ENCODE measurements at places on chromosomes 1 and 21.

- no peak for DNase-seq
Measured at GRCh38 chr1:204130178-204130577, 21.7 kb downstream of the ETNK2 start.

DNA sequence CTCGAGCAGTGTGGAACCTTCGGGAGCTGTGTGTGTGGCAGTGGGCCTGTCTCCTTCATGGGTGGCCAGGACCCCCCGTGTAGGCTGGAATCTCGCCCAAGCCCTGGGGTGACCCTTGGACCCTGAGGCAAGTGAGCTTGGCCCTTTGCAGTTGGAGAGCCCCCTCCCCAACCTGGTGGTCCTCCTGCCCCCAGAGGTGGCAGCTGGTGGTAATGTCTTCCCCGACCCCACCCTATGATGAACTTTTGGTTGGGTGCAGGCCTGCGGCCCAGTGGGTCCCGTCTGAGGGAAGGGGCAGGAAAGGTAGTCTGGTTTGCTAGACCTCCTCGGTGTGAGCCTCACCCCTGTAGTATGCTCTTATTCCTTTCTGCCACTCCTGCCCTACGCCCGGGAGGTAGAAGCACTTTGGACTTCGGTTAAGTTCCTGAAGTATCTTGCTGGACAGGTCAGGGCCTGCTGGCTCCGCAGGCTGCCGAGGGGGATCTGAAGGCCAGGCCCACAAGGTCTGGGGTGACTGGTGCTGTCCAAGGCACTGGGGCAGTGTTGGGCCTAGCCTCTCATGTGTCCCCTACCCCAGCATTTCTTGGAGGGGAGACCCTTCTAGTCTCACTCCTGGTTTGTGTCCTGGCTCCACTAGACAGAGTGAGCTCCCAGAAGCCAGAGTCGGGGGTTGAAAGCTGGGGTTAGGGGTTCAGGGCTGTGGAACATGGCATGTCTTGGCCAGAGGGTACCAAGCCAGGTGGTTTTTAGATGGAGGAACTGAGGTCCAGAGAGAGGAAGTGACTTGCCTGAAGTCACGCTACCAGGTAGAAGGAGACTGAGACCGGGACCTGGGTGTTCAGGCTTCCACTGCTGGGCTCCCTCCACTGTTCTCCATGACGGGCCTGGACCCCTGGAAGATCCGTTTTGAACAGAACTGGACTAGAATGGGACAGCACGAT, 1.8 kb downstream of the ZNF362 start:
- DNase-seq = no peak

DNA sequence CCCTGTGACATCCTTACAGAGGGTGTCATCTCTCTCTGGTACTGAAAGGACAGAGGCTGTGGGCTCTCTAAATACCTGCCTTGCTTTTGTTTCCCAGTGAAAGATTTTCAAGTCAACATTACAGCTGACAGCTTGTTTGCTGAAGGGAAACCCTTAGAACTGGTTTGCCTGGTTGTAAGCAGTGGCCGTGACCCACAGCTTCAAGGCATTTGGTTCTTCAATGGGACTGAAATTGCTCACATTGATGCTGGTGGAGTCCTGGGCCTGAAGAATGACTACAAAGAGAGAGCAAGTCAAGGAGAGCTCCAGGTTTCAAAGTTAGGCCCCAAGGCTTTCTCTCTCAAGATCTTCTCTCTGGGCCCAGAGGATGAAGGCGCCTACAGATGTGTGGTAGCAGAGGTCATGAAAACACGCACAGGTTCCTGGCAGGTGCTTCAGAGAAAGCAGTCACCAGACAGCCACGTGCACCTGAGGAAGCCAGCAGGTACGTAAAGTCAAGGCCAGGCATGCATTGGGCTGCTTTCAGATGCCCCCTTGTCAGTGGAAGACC, 11.8 kb downstream of the CD101 start:
- DNase-seq = peak; percentile 78

DNA sequence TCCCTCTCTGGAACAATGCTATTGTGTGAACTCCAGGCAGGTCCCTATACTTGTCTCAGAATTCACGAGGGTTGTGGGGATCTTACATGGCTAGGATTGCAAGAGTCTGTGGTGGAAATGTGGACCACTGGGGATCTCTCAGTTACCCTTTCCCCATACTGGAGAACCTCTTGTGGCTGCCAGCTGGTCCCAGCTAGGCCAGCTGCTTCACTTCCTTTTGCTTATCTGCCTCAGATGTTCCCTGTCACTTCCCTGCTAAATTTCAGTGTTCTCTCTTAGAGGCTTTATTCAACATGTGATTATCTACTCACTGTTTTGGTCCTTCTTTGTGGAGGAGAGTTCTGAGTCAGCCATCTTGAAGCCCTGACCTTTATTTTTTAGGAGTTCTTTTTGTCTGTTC, 75.9 kb upstream of the SAMD13 start:
- no peak for DNase-seq

- DNase-seq = no peak
Measured at GRCh38 chr1:228992907-228993535, 257.7 kb downstream of the RHOU start.

GRCh38 chr1:150875197-150876118, 941 bp downstream of the ARNT start:
- DNase-seq = no peak

DNA sequence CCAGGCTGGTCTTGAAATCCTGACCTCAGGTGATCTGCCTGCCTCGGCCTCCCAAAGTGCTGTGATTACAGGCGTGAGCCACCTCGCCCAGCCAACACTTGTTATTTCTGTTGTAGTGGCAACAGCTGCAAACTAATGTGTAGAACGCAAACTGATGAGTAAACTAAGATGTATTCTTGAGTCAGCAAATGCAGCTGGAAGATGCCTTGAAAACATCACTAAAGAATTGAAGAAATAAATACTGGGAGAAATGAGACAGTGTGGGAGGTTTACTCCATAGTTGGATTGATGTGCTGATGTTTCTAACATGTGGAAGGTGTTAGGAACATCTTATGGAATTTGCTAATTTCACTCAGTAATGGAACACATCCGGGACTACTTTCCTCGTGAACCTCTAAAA, 61.3 kb upstream of the KCNE2 start:
- no peak for DNase-seq

DNA sequence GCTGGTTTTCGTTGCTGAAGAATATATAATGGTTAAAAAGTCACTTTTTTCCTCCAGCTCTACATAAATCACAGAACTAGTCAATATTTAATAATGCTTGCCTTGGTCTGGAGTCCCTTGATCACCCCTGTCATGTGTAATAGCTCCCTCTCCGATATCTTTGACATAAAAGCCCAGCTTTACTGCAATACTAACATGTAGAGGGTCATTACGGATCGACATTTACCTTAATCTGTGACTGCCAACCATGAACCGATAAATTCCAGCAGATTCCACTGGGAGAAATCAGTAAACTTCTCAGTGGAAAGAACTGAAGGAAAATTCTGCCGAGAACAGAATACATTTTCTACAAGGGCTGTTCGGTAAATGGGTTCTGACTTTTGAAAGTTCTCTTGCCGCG, 396.5 kb downstream of the KCTD3 start:
- DNase-seq = no peak

- DNase-seq = no peak
Measured at GRCh38 chr1:32263744-32264143, 12.7 kb downstream of the LCK start.

DNA sequence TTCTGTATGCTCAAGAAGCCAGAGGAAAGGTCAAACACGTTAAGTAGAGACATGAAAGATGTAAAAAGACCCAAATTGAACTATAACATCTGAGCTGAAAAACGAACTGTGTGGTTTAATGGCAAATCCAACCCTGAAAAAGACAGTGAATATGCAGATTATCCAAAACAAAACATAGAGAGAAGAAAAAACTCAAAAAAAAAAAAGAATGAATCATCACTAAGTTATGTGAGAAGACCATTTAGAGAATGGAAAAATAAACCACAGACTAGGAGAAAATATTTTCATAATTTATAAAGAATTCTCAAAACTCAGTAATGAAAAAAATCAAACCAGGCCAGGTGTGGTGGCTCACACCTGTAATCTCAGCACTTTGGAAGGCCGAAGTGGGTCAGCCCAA, 253.3 kb downstream of the PLPP3 start:
- DNase-seq = no peak

DNA sequence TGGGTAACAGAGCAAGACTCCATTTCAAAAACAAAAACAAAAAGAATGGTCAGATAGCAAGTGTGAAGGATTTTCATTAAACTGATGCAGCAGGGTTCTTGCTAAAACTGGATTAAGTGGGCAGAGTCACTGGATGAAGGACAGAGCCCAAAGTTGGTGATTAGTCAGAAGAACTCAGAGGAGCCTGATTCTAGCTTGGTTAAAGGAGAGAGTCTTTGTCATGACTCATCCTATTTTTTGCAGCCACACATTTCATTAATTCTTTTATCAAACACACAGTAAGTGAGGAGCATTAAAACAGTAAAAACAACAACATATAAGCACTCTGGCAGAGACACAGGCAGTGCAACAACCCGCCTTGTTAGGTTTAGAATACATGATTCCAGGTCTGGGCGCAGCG, 56.0 kb upstream of the EDARADD start:
- DNase-seq = no peak

GRCh38 chr1:167617153-167618147, 12.6 kb upstream of the RCSD1 start:
- no peak for DNase-seq

GRCh38 chr1:89098857-89099256, 27.1 kb downstream of the GBP2 start:
- DNase-seq = no peak

DNA sequence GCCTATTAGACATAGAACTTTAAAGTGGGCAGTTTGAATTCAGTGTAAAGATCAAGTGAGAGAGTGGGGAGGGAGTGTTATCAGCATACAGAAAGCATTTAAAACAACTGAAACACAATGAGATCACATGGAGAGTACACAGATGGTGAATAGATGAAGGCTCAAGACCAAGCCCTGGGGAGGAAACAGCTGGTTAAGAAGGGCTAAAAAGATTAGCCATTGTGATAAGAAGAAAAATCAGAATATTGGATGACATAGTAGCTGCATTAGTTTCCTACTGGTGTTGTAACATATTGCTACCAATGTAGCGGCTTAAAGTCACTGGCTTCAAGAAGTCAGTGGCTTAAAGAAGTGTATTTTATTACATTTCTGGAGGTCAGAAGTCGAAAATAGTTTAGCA, 443.4 kb upstream of the RGS18 start:
- DNase-seq = no peak

DNA sequence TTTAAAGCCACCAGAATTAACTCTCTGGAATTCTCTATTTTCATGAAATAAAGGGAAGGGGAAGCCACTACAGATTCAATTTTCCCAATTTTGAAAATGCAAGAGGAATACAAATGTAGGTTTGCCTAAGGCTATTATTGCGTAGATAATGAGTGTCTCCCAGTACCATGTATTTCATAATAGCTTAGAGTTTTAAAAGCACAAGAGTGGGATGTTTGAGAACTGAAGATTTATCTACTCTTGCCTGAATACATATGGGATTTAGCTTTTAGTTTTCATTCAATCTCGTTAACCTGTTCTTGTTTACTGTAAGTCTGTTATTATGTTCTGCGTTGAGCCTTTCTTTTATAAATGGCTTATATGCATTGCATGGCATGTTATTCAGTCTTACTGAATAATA, 795.1 kb downstream of the BRINP3 start:
- DNase-seq = no peak

- no peak for DNase-seq
Measured at GRCh38 chr1:53763911-53764310, 24.9 kb upstream of the GLIS1 start.

DNA sequence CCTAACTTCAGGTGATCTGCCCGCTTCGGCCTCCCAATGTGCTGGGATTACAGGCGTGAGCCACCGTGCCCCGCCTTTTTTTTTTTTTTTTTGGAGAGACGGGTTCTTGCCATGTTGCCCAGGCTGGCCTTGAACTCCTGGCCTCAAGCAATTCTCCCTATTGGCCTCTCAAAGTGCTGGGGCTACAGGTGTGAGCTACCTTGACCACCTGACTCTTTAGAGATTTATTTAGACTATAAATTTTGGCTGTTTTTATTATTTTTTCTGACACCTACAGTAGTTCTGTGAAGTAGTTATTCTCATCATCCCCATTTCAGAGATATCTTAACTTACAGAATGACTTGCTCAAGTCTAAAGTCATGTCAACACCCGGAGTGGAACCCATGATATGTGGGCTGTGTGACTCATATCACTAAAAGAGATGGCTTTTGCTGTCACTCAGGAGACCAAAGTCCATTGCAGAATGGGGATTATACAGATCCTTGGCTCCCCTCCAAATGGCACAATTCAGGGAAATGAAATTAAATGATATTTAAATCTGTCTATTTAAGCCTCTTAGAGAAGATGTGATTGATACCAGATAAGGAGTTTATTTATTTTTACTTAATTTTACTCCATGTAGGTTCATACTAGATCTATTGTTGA, 93.2 kb downstream of the CTH start:
- no peak for DNase-seq

DNA sequence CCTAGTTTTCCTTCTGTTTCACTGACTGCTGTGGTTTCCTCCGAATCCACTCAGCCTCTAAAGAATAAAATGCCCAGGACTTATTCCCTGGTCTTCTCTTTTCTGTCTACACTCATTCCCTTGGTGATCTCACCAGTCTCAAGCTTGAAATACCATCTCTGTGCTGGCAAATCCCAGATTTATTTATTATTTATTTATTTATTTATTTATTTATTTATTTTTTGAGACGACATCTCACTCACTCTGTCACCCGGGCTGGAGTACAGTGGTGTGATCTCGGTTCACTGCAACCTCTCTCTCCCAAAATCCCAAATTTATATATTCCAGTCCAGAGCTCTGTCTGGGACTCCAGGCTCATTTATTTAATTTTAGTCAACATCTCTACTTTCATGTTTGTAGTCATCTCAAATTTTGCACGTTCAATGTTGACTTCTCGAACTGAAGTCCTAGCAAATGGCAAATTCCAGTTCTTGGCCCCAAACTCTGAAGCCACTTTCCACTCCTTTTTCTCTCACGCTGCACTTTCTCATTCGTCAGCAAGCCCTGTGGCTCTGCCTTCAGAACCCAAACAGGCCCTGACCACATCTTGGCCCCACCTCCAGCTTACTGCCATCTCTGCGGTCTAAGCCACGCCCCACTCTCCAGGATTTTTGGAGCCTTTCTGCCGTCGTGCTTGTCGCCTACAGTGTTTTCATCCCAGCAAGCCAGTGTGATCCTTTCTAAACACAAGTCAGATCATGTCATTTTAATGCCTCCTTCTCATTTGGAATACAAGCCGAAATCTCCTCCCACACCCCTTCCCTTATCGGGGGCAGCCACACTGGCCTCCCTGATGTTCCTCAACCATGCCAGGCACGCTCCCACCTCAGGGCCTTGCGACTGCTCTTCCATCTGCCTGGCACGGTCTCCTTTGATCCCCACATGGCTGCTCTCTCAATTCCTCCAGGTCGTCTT, 14.2 kb upstream of the TENT5B start:
- DNase-seq = peak; percentile 74

- no peak for DNase-seq
Measured at GRCh38 chr1:234698686-234699085, 88.7 kb upstream of the IRF2BP2 start.

GRCh38 chr21:38741950-38742256, 63.8 kb upstream of the ETS2 start:
- no peak for DNase-seq

Measured in NCI-H510A (cell line).